ENCODE measurements at places on chromosomes 1 and 21.

DNA sequence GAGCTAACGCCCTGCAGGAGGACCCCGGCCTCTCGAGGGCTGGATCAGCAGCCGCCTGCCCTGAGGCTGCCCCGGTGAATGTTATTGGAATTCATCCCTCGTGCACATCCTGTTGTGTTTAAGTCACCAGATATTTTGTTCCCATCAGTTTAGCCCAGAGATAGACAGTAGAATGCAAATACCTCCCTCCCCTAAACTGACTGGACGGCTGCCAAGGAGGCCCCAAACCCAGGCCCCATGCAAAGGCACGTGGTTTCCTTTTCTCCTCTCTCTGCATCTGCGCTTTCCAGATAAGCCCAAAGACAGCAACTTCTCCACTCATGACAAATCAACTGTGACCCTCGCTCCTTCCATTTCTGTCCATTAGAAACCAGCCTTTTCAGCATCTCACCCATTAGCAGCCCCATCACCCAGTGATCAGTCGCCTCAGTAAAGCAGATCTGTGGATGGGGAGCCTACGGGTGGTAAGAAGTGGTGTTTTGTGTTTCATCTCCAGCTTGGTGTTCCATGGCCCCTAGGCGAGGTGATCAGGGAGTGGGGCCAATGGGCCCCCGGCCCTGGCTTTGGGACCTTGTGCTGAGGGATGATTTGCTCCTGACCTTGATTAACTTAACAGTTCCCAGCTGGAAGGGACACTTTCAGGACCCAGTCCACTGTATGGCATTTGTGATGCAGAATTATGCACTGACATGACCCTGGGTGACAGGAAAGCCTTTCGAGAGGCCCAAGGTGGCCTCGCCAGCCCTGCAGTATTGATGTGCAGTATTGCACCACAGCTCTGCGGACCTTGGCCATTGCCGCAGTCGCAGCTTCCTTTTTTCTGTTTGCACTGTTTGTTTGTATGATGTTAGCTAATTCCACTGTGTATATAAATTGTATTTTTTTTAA is 5.2 kb downstream of the NPPA start:
- DNase-seq: no peak

DNA sequence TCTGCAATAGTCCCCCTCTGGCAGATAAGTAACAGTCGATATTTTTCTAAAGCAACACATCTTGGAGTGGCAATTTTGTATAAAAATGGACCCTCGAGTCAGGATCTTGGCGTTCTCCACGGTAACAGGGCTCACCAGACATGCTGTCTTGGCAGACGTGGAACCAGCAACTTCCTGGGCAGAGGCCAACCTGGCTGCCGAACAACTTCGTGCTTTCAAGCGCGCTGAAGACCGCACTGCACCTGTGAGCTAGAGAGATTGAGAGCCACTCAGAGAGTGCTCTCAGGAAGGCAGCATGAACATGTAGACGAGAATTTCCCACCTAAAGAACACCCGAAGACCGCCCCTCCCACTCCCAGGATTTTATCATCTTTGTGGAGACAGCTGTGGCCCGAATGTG is 7.3 kb downstream of the C1orf174 start:
- no peak for DNase-seq

GRCh38 chr1:77100875-77101274 is 118.4 kb downstream of the PIGK start:
- DNase-seq: no peak

GRCh38 chr1:66705110-66705509 is 47.1 kb upstream of the DYNLT5 start:
- DNase-seq: no peak

- DNase-seq: no peak
Observed at GRCh38 chr1:217943361-217943760, 312.2 kb downstream of the SPATA17 start.

GRCh38 chr1:2206813-2207487 is 12.4 kb upstream of the FAAP20 start:
- no peak for DNase-seq

DNA sequence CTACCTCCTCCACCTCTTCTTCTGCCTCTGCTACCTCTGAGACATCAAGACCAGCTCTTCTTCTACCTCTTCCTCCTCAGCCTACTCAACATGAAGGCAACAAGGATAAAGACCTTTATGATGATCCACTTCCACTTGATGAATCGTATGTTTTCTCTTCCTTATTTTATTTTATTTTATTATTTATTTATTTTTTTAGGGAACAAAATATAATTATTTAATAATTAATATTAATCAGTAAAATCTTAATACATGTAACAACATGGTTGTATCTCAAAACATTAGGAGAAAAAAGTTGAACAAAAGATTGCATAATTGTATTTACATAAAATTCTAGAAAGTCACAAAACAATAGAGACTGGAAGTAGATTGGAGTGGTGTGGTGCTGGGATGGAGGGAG is 13.1 kb upstream of the HRNR start:
- DNase-seq: no peak
